Caco-2 (cell line): ENCODE measurements at places on chromosomes 5 and 9. TPM values are rescaled to one million over a fixed set of nuclear protein-coding genes. Genes with fewer than 3 reads are reported as not detected.

Gene KIF24
- 3.9 and 4.4 TPM in 2 replicates for total RNA-seq

Gene TAF11L10
- not detected in 2 replicates for total RNA-seq

Gene NKD2
- 13.6 and 17.7 TPM in 2 replicates for total RNA-seq

Gene ZNF484
- 3.3 and 3.6 TPM in 2 replicates for total RNA-seq

Gene MVB12B
- total RNA-seq = 20.8 and 24.4 TPM in 2 replicates

Gene NPR2
- total RNA-seq = 40.5 and 44.1 TPM in 2 replicates

Gene TRAF1
- total RNA-seq = 1.1 and 1.3 TPM in 2 replicates

Gene PCDHB7
- total RNA-seq = not detected in 2 replicates

Gene PCDHB11
- 0.12 TPM in 1 of 2 replicates, not detected in the other for total RNA-seq

Gene RLN2
- 1.9 and 3.4 TPM in 2 replicates for total RNA-seq

Gene MRPL36
- 65.9 and 68.4 TPM in 2 replicates for total RNA-seq

Gene ENC1
- 92.7 and 106 TPM in 2 replicates for total RNA-seq

Gene FOXD4L3
- total RNA-seq = 0.23 TPM in 1 of 2 replicates, not detected in the other

Gene OGN
- total RNA-seq = not detected in 2 replicates

Gene GABRA6
- not detected in 2 replicates for total RNA-seq

Gene TNC
- 11.4 and 17.6 TPM in 2 replicates for total RNA-seq

Gene ANKRD55
- total RNA-seq = 0.27 and 0.63 TPM in 2 replicates

Gene PCDHA9
- not detected in 2 replicates for total RNA-seq

Gene PFN3
- not detected in 2 replicates for total RNA-seq

Gene PCSK1
- total RNA-seq = 0.41 TPM in 1 of 2 replicates, not detected in the other

Gene LCP2
- total RNA-seq = not detected in 2 replicates

Gene CCNI2
- 0.18 TPM in 1 of 2 replicates, not detected in the other for total RNA-seq

Gene IL31RA
- not detected in 2 replicates for total RNA-seq

Gene BHMT2
- not detected in 2 replicates for total RNA-seq

Gene GNG10
- total RNA-seq = 52.2 and 54.0 TPM in 2 replicates

Gene SLC27A4
- total RNA-seq = 21.1 and 22.8 TPM in 2 replicates

Gene SGTB
- 12.0 and 13.0 TPM in 2 replicates for total RNA-seq

Gene SLC36A3
- not detected in 2 replicates for total RNA-seq

Gene AMBP
- 2.2 and 2.6 TPM in 2 replicates for total RNA-seq

Gene CDO1
- total RNA-seq = not detected in 2 replicates

Gene TMEM174
- not detected in 2 replicates for total RNA-seq

Gene IGFBPL1
- 1.3 and 1.6 TPM in 2 replicates for total RNA-seq

Gene AK8
- 0.88 and 1.0 TPM in 2 replicates for total RNA-seq

Gene PCDHA1
- total RNA-seq = 0.07 TPM in 1 of 2 replicates, not detected in the other
